Naive thymus-derived CD8-positive, alpha-beta T cell (primary cell): ENCODE measurements at places on chromosomes 1 and 21.

DNA sequence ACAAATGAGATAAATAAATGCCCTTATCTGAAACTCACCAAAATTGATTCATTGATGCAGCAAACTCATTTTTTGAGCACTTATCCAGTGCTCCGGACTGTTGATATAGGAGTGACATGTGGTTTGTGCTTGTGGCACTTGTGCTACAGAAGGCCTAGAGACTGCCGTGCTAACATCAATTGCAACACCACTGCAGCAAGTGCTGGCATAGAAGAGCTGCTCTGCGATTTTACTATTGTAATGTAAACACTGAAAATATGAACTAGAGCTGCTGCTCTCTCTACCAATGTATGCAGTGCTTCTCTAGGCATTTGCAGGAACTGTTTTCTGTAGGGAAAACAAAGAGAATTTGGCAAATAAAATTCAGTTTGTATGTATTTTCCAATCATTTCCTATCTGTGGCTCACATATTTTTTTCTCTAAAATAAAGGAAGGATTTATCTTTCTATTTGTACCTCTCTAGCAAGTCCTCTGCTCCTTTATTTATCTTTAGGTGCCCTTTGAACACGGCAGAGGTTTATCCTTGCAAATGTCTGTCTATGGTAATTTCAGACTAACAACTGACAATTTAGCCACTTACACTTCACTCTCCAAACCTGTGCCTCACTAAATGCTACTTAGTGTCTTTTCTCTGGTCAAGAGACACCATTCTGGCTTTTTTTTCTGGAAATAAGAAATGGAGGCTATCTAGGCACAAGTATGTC is 409.5 kb upstream of the ADGRL2 start:
- H3K27me3 ChIP-seq, result no peaks in the 10 kb centered on the region
- H3K4me3 ChIP-seq, result no peak overlapping the region
- H3K27ac ChIP-seq, result no peak overlapping the region
- no peak for DNase-seq
- no peaks in the 10 kb centered on the region for H3K36me3 ChIP-seq

GRCh38 chr21:41961753-41962152 is 7.9 kb upstream of the C2CD2 start:
- peaks cover 4% of the 10 kb centered on the region for H3K27me3 ChIP-seq
- no peak overlapping the region for H3K27ac ChIP-seq
- H3K4me1 ChIP-seq, result peaks cover 10% of the 10 kb centered on the region
- no peak for DNase-seq

GRCh38 chr1:206882555-206882954 is 14.7 kb upstream of the IL24 start:
- DNase-seq, result no peak
- H3K4me1 ChIP-seq, result peaks cover 3% of the 10 kb centered on the region
- H3K4me3 ChIP-seq, result no peak overlapping the region
- peaks cover 19% of the 10 kb centered on the region for H3K36me3 ChIP-seq
- no peaks in the 10 kb centered on the region for H3K27me3 ChIP-seq
- H3K27ac ChIP-seq, result no peak overlapping the region

DNA sequence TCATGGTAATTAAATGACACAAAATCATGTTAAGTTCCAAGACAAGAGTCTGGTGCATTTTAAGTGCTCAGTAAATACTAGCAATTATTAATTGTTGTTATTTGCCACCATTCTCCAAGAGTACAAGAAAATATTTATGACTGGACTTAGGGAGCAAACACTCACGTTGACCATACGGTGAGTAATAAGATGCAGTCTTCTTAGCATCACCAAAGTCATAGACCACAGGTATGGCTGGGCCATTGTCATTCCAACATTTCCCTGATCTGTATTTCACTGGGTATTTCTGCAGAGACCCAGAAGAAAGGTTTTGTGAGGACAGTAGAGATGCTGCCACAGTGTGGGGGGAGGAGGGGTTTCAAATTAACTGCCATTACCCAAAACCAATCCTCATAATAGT is 4.7 kb downstream of the ITLN2 start:
- no peaks in the 10 kb centered on the region for H3K36me3 ChIP-seq
- H3K27ac ChIP-seq, result no peak overlapping the region
- H3K4me3 ChIP-seq, result no peak overlapping the region
- DNase-seq, result no peak

DNA sequence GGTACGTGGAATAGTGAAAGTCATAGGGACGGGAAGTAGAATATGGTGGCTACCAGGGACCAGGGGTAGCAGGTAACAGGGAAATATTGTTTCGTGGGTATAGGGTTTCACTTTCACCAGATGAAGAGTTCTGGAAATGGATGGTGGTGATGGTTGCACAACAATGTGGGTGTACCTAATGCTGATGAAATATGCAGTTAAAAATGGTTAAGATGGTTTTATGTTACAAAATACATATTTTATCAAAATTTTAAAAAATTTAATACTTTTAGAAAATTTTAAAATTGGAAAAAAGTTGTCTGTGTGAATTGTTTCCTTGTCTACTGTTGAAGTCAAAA is 55.5 kb upstream of the TLR5 start:
- H3K27me3 ChIP-seq, result no peaks in the 10 kb centered on the region
- no peaks in the 10 kb centered on the region for H3K36me3 ChIP-seq
- no peak for DNase-seq
- no peak overlapping the region for H3K4me3 ChIP-seq

- H3K27ac ChIP-seq, result no peak overlapping the region
- no peak overlapping the region for H3K4me3 ChIP-seq
- H3K4me1 ChIP-seq, result no peaks in the 10 kb centered on the region
Observed at GRCh38 chr1:4684136-4684535, 29.7 kb downstream of the AJAP1 start.

DNA sequence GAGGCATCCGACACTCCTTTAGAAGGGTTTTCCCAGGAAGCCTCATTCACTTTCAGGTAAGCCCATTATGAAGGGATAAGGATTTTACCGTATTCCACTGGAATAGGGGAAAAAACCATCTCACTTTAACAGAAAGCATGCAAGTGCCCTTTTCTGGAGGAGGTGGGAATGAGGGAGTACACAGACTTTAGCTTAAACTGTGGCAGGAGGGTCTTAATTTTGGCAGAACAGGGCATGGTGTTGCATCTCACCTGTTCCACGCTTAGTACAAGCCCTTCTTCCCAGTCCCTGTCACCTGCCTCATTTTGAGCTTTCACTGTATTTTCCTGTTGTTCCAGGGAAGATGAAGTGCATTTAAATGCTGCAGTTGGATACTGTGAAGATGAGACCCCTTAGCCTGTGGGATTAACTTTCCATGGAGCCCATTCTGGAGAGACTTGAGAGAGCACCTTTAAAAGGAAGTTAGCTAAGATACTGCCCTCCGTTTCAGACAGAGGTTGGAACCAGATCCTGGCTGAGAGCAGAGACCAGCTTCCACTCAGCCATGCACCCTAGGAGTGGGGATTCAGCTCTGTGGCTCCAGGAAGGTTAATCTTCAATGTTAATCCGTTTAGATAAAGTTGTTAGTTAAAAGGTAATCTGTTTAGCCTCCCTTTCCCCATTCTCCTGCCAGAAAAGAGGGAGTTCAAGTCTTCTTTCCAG is 42.6 kb downstream of the PBX1 start:
- peaks cover 2% of the 10 kb centered on the region for H3K27me3 ChIP-seq
- H3K27ac ChIP-seq, result no peak overlapping the region
- no peaks in the 10 kb centered on the region for H3K36me3 ChIP-seq

GRCh38 chr1:74505928-74506710 is 6.3 kb downstream of the LRRC53 start:
- DNase-seq, result no peak
- no peaks in the 10 kb centered on the region for H3K36me3 ChIP-seq
- no peaks in the 10 kb centered on the region for H3K27me3 ChIP-seq
- H3K4me1 ChIP-seq, result no peaks in the 10 kb centered on the region
- H3K4me3 ChIP-seq, result no peak overlapping the region

DNA sequence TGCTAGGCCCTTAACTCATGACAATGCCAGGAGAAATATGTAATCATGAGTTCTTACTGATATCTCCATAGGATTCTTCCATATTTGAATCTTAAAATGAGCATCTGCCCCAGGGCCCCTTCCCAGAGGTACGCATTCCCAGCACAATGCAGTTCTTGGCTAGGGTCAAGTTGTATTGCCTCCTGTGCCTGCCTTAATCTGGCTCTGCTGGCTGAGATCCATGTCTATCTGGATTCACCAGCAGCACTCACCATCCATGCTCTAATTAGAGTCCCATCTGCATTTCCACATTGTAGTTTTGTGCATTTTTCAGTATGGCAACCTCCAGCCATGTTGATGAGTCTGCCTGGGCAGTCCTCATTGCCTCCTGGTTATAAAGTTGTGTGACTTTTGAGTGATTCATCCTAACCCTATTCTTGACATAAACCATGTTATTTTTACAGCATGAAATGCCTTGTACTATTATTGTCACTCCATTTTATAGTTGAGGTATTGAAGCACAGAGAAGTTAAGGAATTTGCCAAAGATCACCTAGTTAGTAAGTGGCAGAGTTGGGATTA is 55.9 kb downstream of the CAMSAP2 start:
- H3K27me3 ChIP-seq, result no peaks in the 10 kb centered on the region
- H3K4me3 ChIP-seq, result no peak overlapping the region
- no peaks in the 10 kb centered on the region for H3K4me1 ChIP-seq
- no peak for DNase-seq

DNA sequence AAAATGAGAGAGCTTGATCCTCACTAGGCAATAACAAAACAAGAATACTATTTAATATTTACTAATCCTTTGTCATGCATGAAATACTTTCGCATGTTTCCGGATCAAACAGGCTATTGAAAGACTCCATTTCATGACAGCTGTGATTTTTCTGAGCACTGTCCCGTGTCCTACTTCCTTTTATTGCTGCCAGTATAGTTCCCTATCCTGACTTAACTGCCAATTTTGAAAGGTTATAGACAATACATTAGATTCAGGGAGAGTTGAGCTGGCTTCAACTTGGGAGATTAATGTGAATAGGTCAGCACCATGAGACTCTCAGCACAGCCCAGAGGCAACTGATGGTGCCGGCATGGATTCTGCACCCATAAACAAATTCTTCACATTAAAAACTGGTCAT is 225.8 kb downstream of the VAV3 start:
- no peak overlapping the region for H3K27ac ChIP-seq
- peaks cover 6% of the 10 kb centered on the region for H3K36me3 ChIP-seq
- DNase-seq, result no peak
- peaks cover 23% of the 10 kb centered on the region for H3K4me1 ChIP-seq

- H3K27ac ChIP-seq, result no peak overlapping the region
- peaks cover 3% of the 10 kb centered on the region for H3K36me3 ChIP-seq
- no peaks in the 10 kb centered on the region for H3K27me3 ChIP-seq
Observed at GRCh38 chr1:109136766-109137165, 22.9 kb downstream of the ELAPOR1 start.

DNA sequence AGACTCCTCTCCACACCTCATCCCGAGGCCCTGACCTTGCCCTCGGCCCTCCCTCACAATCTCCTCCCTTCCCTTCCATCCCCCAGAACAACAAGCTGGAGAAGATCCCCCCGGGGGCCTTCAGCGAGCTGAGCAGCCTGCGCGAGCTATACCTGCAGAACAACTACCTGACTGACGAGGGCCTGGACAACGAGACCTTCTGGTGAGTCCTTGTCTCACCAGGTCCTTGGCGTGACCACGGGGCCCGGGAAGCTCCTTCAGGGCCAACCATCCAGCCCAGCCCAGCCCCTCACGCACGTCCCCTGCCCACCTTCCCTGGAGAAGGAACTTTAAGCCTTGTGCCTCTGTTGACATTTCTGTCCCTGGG is 15.6 kb downstream of the PODN start:
- H3K4me3 ChIP-seq, result no peak overlapping the region
- no peaks in the 10 kb centered on the region for H3K36me3 ChIP-seq
- no peaks in the 10 kb centered on the region for H3K27me3 ChIP-seq
- no peak overlapping the region for H3K27ac ChIP-seq
- no peak for DNase-seq

- no peak for DNase-seq
- H3K4me1 ChIP-seq, result no peaks in the 10 kb centered on the region
- H3K36me3 ChIP-seq, result no peaks in the 10 kb centered on the region
- H3K27me3 ChIP-seq, result peaks cover 6% of the 10 kb centered on the region
- H3K27ac ChIP-seq, result no peak overlapping the region
Observed at GRCh38 chr1:83896299-83896698, 102.6 kb downstream of the TTLL7 start.

DNA sequence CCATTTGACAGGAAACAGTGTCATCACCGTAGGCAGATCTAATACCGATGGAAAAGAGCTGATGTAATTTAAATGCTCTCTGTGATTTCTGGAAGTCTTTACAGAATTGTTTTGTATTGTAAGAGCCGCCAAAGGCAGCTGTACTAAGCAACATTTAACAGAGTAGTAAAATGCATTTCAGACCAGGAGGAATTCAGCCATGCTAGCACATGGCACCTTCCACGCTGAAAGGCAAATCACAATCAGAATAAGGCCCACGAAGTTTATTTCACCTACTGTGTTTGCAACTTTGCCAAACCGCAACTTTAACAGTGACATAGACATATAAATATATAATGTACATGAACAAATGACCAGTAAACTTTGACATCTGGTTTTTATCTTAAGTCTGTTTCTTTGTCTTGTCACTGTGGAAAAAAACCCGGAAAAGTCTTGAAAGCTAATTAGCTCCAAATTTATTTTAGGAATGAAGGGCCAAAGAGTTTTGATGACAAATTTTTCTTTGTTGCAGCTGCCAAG is 26.1 kb upstream of the DISC1 start:
- no peak overlapping the region for H3K27ac ChIP-seq
- no peak overlapping the region for H3K4me3 ChIP-seq
- H3K4me1 ChIP-seq, result peaks cover 8% of the 10 kb centered on the region
- no peaks in the 10 kb centered on the region for H3K36me3 ChIP-seq

- no peaks in the 10 kb centered on the region for H3K4me1 ChIP-seq
- no peaks in the 10 kb centered on the region for H3K36me3 ChIP-seq
- H3K4me3 ChIP-seq, result no peak overlapping the region
- no peak overlapping the region for H3K27ac ChIP-seq
- DNase-seq, result no peak
Observed at GRCh38 chr1:43600033-43601020, 49.6 kb upstream of the KDM4A start.

DNA sequence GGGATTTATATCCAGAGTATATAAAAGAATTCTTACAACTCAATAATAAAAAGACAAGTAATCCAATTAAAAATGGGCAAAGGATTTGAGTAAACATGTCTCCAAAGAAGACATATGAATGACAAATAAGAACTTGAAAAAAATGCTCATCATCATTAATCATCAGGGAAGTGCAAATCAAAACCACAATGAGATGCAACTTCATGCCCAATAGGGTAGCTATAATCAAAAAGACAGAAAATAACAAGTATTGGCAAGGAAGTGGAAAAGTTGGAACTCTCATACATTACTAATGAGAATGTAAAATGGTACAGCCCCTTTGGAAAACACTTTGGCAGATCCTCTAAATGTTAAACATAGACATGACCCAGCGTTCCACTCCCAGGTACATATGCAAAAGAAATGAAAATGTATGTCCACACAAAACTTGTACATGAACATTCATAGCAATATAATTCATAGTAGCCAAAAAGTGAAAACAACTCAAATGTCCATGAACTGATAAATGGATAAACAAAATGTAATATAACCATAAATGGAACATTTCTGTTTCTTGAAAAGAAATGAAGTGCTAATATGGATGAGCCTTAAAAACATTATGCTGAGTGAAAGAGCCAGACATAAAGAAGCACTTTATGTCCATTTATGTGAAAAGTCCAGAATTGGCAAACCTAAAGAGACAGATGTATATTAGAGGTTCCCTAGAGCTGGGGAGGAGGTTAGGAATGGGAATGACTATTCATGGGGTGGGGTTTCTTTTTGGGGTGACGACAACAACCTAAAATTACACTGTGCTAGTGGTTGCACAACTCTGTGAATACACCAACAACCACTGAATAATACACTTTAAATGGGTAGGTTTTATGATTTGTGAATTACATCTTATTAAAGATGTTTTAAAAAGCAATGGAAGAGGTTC is 259.7 kb downstream of the RHOU start:
- DNase-seq, result no peak
- H3K36me3 ChIP-seq, result no peaks in the 10 kb centered on the region
- no peaks in the 10 kb centered on the region for H3K27me3 ChIP-seq
- no peak overlapping the region for H3K27ac ChIP-seq
